ENCODE measurements at places on chromosomes 5 and 9.

DNA sequence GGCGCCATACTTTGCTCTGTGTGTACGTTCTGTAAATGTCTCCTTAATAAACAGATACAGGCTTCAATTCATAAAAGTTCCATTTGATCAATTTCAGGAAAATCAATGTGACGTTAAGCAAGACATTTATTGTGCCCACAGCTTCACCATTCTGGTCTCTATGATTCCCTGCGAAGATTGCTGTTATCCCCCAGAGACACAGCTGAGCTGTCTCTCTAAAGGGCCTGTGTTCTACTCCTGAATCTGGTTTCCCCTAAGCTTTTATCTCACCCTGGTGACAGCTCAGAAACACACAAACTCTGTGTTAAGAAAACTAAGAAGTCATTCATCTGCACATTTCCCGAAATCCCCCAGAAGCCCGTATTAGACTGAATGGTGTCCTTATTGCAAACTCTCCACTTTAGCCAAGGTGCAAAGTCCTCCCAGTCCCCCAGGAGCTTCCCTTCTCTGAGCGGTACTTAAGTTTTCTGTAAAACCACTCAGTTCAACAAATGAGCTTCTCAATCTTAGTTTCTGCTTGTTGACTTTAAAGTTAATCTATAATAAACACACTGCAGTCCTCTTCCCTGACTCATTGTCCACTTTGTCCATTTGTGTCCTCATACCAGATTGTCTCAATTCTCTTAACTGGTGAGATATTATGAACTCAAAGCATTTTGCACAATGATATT, 1.4 kb upstream of the C5orf15 start:
- no peak for DNase-seq

- DNase-seq: no peak
Observed at GRCh38 chr5:55569513-55569865, 34.7 kb upstream of the PLPP1 start.

GRCh38 chr5:111972548-111972947, 215.6 kb upstream of the NREP start:
- no peak for DNase-seq

DNA sequence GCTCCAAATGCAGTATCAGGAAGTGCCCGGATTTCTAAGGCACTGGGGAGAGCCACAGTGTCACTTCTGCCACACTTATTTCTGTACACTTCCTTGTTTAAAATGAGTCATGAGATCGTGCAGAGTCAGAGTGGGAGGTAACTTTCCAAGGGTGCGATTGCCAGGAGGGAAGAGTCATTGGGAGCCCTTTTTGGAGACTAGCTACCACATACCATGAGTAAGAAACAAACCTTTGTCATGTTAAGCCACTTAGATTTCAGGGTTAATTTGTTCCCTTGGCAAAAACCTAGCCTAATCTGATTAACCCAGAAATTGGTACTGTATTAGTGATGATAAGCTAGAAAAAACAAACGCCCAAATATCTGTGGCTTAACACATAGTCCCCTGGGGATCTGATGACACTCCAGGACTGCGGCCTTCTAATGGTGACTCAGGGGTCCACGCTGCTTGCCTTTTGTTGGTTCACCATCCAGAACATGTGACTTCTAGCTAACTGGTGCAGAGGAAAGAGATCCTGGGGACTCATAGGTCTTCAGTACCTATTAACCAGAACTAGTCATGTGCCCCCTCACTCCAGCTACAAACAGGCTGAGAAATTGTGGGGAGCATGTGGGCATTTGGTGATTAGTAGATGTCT, 48.6 kb upstream of the TLE1 start:
- no peak for DNase-seq

- DNase-seq: no peak
Observed at GRCh38 chr9:87277346-87277745, 220.3 kb upstream of the DAPK1 start.

GRCh38 chr5:177111720-177112394, 21.7 kb upstream of the NSD1 start:
- DNase-seq: peak; percentile 36

- no peak for DNase-seq
Observed at GRCh38 chr5:151805414-151806223, 33.9 kb downstream of the G3BP1 start.

GRCh38 chr9:33351547-33351946, 50.8 kb downstream of the AQP7 start:
- no peak for DNase-seq

- DNase-seq: no peak
Observed at GRCh38 chr9:5111696-5112095, 73.7 kb downstream of the INSL6 start.

- DNase-seq: no peak
Observed at GRCh38 chr5:110321117-110321516, 405.4 kb downstream of the TMEM232 start.

- DNase-seq: no peak
Observed at GRCh38 chr5:149549461-149550267, 1.6 kb downstream of the CSNK1A1 start.

DNA sequence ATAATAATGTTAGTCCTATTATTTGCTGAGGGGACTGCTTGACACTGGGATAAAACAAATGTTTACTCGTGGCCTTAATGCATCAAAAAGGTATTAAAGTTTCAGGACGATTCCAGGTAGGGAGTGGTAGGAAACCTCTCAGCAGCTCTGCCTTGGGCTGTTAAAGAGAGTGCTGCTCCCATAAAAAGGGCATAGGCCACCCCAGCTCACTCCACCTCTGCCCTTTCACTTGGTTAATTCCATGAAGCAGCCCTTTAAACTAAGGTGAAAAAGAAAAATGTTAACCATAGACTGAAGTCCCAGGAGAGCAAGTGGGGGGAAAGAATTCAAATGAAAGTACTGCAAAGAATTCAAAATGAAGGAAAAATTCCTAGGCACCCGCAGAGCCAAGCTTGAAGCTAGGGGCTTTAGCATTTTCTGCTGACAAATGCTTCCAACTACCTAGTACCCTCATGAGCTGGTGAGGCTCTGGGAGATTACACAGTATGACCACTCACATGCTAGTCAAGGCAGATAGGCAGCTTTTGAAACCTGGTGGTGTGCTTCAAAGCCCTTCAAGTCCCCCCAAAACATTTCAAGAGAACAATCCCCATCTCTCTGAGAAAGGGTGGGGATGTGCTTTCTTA, 8.5 kb downstream of the KLF9 start:
- no peak for DNase-seq

DNA sequence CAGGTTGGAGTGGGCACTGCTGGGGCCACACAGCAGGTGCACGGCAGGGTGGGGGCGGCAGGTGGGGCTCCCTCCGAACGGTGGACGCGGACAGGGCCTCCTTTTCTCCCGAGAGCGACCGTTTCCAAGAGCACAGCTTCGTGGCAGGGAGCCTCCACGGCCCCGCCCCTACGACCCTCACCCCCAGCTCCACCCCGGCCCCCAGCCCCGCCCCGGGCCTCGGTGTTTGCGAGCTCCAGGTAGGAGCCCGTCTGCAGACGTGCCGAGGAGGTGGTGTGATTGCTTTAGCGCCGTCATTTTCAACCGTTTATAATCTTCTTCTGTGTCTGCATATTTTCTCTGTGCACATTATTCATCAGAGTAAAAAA, 8.8 kb downstream of the GRIN1 start:
- DNase-seq: no peak

Data from activated CD4-positive, CD25-positive, alpha-beta regulatory T cell (primary cell).